Frontal cortex (tissue), 4 donors: ENCODE measurements at places on chromosomes 3 and 15. TPM values are rescaled to one million over a fixed set of nuclear protein-coding genes. Genes with fewer than 3 reads are reported as not detected.

The TKT gene
- 122 TPM for total RNA-seq

The PLSCR2 gene
- not detected for total RNA-seq

The MYRIP gene
- total RNA-seq: 10.6 TPM

The RPL4 gene
- total RNA-seq: 1,621 TPM

The TMEM39A gene
- total RNA-seq: 9.8 TPM

The CCR3 gene
- not detected for total RNA-seq

The LSAMP gene
- total RNA-seq: 59.9 TPM

The EAF1 gene
- total RNA-seq: 33.0 TPM

The SKIC8 gene
- total RNA-seq: 53.0 TPM

The SPRED1 gene
- total RNA-seq: 70.9 TPM

The FSD2 gene
- total RNA-seq: not detected

The ZIC4 gene
- 2.4 TPM for total RNA-seq

The U2SURP gene
- 107 TPM for total RNA-seq

The ITIH3 gene
- not detected for total RNA-seq

The SLC12A1 gene
- 1.6 TPM for total RNA-seq

The NUTM1 gene
- under 0.01 TPM for total RNA-seq
